ENCODE measurements at places on chromosomes 5 and 9.

DNA sequence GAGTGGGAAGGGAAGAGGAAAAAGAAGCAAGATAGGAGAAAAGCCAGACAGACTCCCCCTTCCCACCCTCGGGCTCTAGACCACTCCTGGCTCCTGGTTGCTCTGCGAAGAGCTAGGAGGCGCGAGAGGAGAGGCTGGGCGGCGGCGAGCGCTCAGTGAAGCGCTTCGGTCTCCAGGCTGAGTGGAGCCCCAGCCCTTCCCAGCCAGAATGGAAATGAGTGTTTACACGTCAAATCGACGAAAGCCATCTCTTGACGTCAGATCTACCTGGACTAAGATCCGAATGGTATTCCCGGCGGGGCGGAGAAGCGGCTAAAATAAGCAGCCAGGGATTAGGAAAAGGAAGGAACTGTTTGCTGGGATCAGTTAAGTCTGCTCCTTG is at the start of gene PCSK1:
Gene PCSK1, minus strand, starts transcription at position 183 of the 382 bp plus-strand sequence. CDS start 206 bp downstream, outside the sequence.
- DNase-seq: no peak

- DNase-seq: no peak
These were observed 59.7 kb downstream of the ABCA1 start for GRCh38 chr9:104868303-104868686.

DNA sequence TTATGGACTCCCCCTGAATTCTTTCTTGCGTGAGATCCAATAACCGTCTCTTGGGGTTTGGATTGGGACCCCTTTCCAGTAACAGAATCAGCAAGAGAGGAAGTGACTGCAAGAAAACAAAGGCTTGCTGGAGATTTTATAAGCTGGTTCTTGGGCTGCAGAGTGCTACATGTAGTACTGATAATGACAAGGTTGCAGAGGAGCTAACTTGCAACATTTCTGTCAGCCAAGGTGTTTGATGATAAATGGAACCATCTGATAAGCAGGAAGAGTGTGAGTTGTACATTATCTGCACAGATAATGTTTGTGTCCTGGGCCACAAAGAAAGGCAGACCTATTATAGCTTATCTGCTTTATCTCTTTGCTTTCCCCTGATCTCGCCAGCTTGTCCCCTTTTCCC is 37.1 kb downstream of the DNAJB5 start:
- no peak for DNase-seq

DNA sequence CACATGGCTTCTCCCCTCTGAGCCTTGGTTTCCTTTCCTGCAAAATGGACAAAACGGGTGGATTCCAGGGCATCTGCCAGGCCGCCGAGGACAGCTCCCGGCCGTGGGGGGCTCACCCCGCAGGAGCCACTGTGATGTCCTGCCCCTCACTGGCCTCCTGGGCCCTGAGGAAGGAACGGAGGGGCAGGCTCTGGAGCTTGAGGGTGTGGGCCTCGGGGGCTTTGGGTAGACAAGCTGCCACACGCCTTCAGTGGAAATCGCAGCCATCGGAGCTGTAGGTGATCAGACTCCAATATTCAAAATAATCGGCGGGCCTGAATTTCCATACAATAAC is 32.2 kb upstream of the UBAC1 start:
- no peak for DNase-seq

DNA sequence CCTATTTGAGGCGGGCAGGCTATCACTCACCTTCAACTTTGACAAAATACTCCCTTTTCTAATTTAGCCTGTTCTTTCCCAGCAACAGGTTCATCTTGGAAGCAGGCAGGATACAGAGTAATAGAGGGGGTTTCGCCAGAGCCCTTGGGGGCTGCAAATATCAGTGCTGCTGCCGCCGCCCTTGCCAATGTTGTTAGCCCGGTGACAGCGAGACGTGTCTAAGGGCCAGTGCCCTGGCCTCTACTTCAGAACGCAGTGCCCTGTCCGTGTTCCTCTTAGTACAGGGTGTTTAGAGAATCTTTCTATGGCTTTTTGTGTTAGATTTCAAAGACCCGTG is 703 bp downstream of the FAM120AOS start:
- DNase-seq: no peak

Data from iPS DF 19.7 (cell line).